ENCODE measurements at places on chromosomes 13 and 19. TPM values are rescaled to one million over a fixed set of nuclear protein-coding genes. Genes with fewer than 3 reads are reported as not detected.

The FFAR2 gene
- 0.30 TPM for polyA plus RNA-seq

The TPTE2 gene
- polyA plus RNA-seq: not detected

The MIPEP gene
- polyA plus RNA-seq: 12.8 TPM

The CNN1 gene
- 38.8 TPM for polyA plus RNA-seq

The MBD3L2 gene
- not detected for polyA plus RNA-seq

The IRGQ gene
- polyA plus RNA-seq: 4.3 TPM

The WDR18 gene
- 84.8 TPM for polyA plus RNA-seq
